Neural crest cell (in vitro differentiated cells): ENCODE measurements at places on chromosomes 1 and 21. TPM values are rescaled to one million over a fixed set of nuclear protein-coding genes. Genes with fewer than 3 reads are reported as not detected.

- no peak for DNase-seq
Measured at GRCh38 chr1:149849947-149850360, 49.4 kb upstream of the BOLA1 start.

DNA sequence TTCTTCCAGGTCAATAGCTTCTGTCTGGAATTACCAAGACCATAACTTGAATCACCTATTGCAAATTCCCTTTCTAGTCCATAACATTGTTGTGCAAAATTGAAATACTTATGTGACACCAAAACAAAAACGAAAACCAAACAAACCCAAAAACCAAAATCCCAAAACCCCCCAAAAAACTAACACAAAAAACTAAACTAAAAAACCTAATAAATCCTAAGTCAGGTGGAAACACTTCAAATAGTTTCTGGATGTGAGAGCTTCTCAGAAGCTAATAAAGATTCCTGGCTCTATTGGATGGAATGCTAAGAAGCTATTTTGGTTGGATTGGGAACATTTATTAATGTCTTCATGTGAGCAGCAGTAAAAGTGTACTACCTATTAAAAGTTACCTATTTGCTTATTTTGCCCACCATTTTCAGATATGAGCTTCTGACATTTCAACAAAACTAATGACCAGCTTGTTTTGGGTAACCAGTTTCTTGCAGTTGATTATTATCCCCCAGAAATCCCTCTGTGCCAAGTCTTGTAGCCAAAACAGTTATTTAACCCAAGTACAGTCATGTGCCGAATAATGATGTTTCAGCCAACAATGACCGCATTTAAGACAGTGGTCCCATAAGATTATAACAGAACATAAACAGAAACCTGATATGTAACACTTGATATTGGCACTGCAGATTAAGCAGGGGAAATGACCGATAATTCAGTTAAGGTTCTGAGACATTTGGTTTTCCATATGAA is 76.4 kb downstream of the LTN1 start:
- no peak for DNase-seq

- DNase-seq, result no peak
Measured at GRCh38 chr21:29219165-29219770, 79.5 kb upstream of the BACH1 start.

DNA sequence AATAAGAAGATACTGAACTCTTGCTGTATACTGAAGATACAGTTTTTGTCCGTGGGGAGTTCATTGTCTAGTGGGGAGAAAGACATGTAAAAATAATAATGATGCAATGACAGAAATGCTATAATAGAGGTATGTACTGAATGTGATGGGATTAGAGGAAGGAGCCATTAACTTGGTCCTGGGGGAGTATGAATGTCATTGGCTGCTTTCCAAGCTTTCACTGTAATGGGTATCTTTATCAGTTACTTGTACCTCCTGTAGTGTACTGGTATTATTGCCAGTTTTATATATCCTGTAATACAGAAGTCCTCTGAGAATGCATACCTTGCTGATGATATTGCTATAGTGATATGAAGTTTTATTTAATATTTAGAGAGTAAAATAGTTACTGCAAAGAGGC is 7.4 kb downstream of the BTBD8 start:
- DNase-seq, result no peak

DNA sequence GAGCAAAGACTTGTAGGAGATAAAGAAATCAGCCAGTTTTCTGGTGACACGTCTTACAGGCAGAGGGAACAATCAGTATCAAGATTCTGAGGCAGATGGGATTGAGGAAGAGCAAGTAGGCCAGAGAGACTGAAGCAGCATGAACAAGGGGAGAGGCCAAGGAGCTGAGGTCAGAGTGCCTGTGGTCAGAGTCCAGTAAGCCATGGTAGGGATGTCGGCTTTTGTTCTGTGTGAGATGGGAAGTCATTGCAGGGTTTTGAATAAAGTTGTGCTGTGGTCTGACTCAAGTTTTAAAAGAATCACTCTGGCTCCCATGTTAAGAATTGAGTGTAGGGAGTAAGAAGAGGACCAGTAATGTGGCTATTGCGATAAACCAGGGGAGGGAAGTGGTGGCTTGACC is 85.9 kb upstream of the IVNS1ABP start:
- DNase-seq, result no peak

DNA sequence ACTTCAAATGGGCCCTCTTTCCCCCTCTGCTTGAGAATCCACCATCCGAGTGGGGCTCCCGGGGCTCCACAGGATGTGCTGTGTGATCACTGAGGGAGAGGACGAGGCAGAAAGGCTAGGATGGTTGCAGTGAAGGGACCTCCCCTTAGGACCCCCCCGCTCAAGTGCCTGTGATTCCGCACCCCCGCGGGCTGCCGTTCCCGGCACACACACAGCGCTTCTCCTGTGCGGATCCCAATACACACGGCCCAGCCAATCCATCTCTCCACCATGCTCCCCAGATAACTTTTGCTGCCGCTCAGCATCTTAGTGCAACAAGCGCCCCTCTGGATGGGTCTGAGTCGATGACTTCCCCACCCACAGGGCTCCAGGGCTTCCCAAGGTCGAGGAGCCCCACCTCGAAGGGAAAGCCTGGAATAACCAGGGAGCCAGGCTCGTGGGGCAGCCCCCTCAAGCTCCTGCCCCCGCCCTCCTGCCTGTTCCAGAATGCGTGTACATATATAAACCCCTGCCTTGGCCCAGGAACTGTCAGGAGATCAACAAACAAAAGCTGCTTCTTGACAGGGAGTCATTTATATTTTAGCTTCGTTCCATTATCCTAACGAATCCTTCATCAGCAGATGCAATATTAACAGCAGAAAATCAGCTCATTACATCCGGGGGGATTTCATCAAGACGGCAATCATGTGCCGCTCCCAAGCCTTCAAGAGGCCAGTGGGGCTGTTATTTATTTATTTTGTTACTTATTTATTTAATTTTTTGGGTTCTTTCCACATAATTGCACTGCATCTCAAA is 83.7 kb downstream of the CASZ1 start:
- no peak for DNase-seq

- DNase-seq, result no peak
Measured at GRCh38 chr1:220687809-220688208, 2.4 kb upstream of the C1orf115 start.

DNA sequence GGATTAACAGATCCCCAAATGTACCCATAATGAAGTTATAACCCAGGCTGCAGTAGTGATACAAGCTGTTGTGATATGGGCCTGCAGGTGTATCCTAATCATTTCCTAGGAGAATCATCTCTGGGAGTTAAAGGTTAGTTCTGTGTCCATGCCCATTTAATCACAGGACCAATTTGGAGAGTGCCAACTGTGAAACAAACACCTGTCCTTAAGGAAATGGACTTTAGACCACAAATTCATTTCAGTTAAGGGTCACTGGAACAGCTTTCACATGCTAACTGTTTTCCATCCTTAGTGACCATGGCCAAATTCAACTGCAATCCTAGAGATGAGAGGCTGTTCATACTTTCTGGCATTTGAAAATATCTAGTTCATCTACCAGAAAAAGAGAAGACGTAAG is 160.9 kb downstream of the GPATCH2 start:
- no peak for DNase-seq

GRCh38 chr21:45448810-45449657 is 44.1 kb downstream of the COL18A1 start:
- DNase-seq, result no peak

DNA sequence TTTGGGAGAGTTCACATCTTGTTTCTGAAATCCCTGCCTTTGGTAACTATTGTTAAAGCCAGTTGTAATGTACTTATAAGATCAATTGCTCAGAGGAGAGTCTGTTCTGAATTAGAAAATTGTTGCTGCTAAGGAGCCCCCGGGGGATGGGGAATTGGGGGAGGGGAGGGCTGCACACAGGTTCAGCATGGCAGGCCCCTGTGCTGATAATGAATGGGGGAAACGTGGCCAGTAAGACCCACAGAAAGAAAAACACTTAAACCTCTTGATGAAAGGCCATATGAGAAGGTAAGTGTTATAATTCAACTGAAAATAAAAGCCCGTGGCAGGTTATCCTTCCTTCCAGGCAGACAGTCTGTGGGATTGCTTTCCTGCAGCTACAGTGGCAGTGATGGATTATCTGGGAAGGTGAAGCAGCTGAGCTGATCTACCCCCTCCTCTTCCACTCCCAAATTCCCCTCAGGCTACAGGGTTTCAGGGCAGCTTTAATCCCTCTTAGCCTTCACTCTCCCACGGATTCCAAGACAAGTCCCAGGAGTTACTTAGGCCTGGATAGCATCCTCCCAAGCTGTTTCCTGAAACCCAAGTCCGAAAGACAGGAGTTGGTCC is 398.8 kb downstream of the TBX15 start:
- no peak for DNase-seq

Gene TNFRSF9
- total RNA-seq, result 0.23 and 0.28 TPM in 2 replicates

Gene CLIC6
- 0.19 and 0.25 TPM in 2 replicates for total RNA-seq

Gene KPRP
- not detected in 2 replicates for total RNA-seq

Gene TSSK3
- 2.2 and 2.7 TPM in 2 replicates for total RNA-seq
